ENCODE measurements at places on chromosomes 1 and 21.

- no peak for DNase-seq
Observed at GRCh38 chr1:68229650-68230483, 2.5 kb downstream of the WLS start.

DNA sequence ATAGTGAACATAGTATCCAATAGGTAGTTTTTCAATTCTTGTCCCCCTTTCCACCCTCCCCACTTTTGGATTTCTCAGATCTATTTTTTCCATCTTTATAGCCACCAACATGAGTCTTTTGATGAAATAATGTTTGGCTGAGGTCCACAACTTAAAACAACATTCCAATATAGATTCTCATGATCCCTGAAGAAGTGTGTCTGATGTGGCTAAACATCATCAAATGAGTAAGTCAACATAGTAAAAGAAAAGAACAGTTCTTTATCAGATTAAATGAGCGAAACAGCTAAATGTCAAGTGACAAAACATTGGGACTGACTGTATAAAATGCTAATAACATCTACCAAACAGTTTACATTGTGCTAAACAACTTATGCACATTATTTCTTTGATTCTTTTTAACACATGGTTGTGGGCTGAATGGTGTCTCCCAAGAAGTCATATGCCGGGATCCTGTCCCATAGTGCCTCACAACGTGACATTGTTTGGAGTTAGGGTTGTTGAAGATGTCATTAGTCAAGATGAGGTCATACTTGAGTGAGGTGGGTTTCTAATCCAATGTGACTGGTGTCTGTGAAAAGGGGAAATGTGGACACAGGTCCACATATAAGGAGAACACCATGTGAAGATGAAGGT, 453.6 kb downstream of the LTN1 start:
- no peak for DNase-seq

GRCh38 chr1:78047106-78047505, 1.3 kb downstream of the GIPC2 start:
- DNase-seq = no peak

DNA sequence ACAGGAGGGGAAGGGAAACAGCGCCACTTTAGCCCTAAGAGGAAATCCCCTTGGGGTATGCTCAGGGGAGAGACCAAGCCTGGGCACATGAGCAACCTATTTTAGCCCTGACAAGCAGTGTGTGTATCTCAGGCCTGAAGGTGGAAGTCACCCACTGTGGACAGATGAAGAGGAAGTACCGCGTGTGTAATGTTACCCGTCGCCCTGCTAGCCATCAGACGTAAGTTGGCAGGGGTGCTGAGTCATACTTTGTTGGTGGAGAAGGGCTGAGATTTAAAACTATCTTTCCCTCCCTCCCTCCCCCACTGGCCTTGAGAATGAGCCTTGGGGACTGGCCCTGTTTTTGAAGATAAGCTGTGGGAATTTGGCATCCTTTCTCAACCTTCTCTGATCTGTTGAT, 11.2 kb downstream of the AGO1 start:
- peak; percentile 14 for DNase-seq

- DNase-seq = no peak
Observed at GRCh38 chr1:36471830-36472641, 7.9 kb upstream of the MRPS15 start.

DNA sequence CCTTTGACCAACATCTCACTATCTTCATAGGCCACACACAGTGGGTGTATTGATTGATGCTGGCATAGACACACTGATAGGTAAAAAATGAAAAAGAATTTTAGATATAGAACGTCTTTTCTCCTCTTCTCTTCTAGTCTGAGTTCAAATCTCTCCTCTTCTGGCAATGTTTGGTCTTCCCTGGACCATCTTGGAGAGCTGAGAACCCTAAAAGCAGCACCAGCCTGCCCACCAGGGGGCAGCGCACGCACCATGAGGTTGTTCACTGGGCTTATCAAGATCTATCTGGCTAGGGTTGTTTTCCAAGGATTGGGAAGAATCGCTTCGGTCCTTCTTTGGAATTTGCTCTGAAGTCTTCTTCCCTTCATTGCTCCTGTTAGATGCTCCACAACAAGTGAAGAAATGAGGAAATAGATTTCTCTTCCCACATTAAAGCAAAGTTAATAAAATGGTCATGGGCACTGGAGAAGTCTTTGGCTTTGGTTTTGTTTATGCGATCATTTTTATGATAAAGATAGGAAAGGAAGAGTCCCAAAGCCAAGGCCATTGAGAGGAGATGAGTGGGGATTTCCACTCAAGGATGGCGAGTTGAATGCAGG, 104.0 kb upstream of the OLIG2 start:
- no peak for DNase-seq

DNA sequence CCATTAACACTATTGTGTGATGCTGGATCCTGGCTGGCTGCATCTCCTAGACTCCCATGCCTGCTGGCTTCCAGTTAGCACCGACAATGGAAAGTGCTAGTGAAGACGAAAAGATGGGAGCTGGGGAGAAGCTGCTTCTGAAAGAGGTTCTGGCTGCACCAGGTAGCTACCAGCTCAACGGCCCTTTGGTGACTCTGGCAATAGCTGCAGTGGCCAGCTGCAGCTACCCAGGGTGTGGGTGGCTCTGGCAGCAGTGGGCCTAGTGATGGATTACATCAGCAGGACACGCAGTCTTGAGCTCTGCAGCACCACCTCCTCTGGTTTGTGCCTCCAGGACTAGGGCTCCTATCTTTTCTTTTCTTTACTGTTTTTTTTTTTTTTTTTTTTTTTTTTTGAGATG, 662.6 kb downstream of the MATN1 start:
- DNase-seq = no peak

GRCh38 chr1:57089855-57090254, 124.0 kb upstream of the C8B start:
- DNase-seq = no peak

- DNase-seq = no peak
Observed at GRCh38 chr1:41072051-41072450, 50.5 kb upstream of the SLFNL1 start.

DNA sequence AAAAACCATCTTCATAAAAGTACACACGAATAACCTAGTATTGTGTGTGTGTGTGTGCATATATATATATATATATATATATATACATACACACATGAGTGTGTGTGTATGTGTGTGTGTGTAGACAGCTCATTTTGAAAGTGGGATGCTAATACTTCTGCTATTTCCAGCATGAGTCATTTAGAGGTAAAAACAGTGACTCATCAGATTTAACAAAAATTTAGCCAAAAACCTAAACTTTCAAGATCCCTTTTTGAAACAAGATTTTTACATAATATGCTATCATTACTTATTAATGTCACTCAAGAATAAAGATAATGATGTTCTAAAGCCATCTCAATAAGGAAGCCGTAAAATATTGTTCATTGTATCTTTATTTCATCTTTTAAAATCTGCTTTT, 35.6 kb upstream of the ADGRL4 start:
- no peak for DNase-seq

GRCh38 chr1:20485527-20486456, at the start of gene CAMK2N1:
CAMK2N1 (minus strand) TSS chr1:20486210; CDS start chr1:20485379, 831 bp downstream.
- peak; percentile 61 for DNase-seq

DNA sequence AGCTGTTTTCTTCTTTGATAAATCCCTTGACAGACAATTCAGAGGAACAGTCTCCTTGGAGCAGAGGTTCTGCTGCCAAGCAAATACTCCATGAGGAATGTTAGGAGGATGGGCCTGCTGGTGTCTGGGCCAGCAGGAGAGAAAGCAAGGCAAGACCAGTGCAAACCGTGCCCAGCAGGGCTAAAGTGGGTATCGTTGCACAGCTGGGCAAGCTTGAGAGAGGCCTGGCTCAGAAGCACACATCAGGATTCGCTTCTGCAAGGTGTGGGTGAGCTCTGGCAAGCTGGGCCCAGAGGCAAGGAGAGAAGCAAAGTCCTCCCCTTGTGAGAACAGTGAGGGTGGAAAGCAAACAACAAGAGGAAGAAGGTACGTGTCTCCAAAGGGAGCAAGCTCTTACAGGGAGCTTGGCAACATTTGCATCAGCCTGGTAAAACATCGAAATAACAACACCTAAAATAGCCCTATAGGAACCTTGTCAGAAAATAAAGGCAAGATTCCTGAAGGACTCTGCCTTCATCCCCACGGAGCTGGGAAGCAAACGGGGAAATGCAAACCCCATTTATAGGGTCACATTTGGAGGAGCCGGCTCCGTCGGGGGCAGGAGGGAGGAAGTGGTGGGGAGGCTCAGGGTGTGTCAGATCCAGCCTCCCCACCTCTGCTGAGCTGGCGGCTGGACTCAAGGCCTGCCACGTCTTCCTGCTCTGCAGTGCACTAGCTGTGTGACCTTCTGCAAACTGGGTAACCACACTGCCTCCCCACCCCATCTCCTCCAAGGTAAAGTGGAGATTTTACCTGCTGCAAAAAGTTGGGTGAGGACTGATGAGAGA, 62.3 kb upstream of the HIVEP3 start:
- no peak for DNase-seq

DNA sequence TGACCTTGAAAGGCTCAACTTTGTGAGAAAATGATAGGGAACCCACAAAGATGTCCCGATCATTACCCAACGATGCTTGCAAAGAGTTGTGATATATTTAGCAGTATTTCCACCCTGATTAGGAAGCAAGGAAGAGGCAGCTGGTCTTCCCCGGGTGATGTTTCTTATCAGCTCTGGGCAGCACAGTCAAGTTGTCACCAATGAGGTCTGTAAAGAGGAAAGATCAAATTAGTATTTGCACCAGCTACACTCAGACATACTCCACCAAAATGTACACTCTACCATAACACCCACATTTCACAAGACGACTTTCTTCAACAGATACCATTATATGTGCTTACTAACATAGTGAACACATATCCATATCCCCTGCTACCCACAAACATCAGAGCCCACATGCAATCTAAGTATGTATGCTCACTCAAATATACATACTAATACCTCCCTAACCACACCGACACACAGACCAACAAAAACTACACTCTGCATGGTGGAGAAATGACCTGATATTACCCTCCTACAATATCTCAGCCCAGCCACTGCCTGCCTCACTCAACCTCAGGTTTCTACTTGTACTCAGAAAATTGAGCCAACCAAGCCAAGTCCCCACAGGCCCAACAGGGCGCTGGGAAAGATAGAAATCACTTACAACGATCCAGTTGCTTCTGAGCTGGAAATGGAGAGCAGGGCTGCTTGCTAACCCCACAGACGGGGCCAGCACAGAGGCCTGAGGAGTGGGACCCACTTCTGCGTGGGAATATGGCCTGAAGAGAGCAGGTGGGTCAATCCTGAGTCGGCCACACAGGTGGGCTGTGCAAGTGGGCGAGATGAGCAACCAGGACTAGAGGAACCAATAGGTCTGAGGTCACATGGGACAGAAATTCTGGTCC, 4.6 kb upstream of the BTG2 start:
- DNase-seq = no peak

DNA sequence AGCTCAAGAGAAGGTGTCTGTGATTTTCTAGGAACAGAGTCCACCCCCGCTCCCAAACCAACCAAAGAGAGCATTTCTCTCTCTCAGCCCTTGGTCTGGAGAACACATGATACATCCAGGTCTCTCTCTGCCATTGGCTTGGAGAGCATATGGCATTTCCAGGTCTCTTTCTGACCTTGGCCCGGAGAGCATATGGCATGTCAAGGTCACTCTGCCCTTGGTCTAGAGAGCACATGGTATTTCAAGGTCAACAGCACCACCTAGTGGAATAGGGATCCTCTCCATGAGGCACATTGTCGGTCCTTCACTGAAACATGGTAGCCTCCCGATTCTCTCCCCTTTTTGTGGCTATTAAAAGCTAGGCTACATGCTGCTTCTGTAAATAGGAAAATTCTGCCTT, 437.7 kb upstream of the OLFM3 start:
- no peak for DNase-seq

- no peak for DNase-seq
Observed at GRCh38 chr1:220966041-220966440, 86.8 kb downstream of the HLX start.

GRCh38 chr1:215198021-215198420, 115.5 kb downstream of the KCNK2 start:
- no peak for DNase-seq

- DNase-seq = no peak
Observed at GRCh38 chr1:202088206-202088605, 34.5 kb upstream of the GPR37L1 start.

DNA sequence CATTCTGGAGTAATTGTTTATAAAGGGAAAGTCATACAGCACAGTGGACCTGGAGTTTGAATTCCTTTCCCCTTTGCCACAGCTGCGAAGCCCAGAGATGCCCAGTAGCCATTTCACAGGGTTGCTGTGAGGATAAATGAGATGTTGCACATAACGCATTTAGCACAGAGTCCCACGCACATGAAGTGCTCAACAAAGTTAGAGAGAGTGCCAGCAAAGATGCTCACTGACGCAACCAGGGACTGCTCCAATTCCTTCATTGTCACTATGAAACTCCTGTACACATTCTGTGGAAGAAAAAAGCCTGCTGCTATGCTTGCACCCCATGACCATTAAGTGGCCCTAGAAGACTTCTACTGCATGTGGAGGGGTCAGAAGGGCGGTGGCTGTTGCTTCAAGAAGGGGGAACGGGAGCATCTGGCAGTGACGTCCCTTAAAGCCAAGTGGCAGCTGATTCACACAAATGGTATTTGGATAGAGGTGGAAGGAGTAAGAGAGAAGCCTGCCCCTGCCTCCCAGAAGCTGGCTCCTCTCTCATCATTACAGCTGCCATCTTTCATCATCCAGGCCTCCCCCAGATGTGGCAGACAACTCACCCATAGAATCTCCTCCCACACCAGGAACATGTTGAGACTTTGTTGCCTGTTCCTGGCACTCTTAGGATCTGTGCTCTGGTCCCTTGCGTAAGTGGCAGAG, 26.5 kb upstream of the VAV3 start:
- DNase-seq = no peak

DNA sequence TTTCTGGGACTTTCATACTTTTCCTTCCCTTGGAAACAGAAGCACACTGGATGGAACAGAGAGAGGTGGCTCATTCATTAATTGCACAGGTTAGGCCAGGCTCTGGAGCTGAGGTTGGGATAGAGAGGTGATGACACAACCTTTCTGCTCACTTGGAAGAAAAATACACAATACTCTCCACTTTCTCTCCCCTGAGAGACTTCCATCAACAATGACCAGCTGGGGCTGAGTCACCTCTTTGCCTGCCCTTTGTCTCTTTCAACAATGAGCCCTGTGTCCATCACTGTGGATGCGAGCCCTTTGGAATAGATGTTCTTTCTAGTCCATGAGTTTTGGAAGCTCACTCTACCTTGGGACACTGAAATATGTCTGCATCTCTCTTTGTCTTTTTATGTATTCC, 43.1 kb downstream of the ATP2B4 start:
- DNase-seq = peak; percentile 75

DNA sequence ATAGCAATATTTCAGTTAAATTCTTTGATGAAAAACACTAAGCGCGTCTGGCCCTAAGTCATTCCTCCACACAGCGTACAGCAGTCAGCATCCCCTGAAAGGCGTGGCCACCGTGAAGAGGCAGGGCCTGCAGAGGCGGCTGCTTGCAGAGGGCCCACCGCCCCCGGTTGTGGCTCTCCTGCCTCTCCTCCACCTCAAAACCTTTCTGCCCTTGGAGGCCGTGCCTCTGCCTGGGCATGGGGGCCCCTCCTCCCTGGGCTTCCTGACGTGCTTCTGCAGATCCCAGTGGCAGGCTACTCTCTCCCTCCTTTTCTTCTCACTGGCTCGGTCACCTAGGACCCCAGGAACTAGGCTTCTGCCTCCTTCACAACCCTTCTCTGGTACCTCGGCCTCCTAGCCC, 16.2 kb downstream of the CLSTN1 start:
- DNase-seq = no peak

- DNase-seq = no peak
Observed at GRCh38 chr1:221667504-221667903, 74.4 kb downstream of the DUSP10 start.

Data from C1 segment of cervical spinal cord (tissue), 14 donors.